Natural killer cell (primary cell): ENCODE measurements at places on chromosomes 5 and 9. TPM values are rescaled to one million over a fixed set of nuclear protein-coding genes. Genes with fewer than 3 reads are reported as not detected.
A peak's percentile ranks its signal among the peaks of the same experiment; 100 is the strongest.

The PLAC8L1 gene
- total RNA-seq, result not detected

GRCh38 chr5:107855171-107855570, 184.4 kb upstream of the EFNA5 start:
- no peak for DNase-seq

DNA sequence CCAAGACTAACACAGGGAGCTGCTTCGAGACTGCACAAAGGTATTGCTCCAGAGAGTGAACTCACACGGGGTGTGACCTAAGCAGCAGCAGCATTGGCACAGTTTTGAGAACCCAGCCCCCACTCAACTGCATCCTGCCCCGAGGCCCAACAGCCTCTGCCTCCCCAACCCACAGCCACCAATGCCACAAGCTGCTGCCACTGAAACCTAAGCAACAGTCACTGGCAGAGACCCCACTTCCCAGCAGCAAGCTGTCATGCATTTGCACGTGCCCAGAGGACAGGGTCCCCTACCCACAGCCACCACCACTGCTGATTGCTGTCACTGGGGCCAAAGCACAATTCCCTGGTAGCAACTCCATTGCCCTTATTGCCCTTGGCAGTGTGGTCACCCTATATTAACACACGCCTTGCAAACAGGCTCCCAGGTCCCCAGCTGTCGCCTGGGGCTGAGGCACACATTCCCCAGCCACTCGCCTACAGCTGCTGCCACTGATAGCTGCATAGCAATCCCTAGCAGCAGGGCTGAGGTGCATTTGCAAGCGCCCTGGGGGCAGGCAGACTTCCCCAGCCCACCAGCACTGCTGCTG, 141.0 kb downstream of the AGTPBP1 start:
- DNase-seq, result peak; percentile 34

DNA sequence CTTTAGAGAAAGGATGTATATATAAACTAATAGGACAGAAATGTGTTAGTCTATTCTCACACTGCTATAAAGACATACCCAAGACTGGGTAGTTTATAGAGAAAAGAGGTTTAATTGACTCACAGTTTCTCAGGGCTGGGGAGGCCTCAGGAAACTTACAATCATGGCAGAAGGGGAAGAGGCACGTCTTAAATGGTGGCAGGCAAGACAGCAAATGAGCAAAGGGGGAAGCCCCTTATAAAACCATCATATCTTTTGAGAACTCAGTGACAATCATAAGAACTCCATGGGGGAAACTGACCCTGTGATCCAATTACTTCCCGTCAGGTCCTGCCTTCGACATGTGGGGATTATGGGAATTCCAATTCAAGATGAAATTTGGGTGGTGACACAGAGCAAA, 8.8 kb upstream of the RICTOR start:
- no peak for DNase-seq

DNA sequence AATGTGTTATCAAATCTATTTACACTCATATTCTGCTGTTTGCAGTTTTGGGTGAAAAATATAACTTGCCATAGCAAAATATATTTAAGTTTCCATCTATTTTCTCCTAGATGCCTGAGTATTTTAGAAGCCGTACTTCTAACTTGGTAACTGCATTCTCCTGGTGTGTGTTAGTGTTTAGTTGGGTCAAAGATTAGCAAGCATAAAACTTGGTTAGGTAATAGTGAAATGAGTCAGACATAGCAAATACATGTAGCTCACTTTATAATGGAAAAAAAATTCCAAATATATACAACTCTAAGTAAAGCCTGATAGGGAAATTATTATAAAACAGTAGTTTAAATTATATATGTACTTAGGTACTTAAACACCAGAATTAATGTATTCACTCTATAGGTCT, 640.7 kb upstream of the ST8SIA4 start:
- DNase-seq, result no peak

- DNase-seq, result no peak
These were observed 19.4 kb upstream of the FCN1 start for GRCh38 chr9:134937164-134937555.

- no peak for DNase-seq
These were observed 50.4 kb downstream of the MAST4 start for GRCh38 chr5:66646570-66646969.

- DNase-seq, result no peak
These were observed 211.2 kb downstream of the MEF2C start for GRCh38 chr5:88671505-88672499.

DNA sequence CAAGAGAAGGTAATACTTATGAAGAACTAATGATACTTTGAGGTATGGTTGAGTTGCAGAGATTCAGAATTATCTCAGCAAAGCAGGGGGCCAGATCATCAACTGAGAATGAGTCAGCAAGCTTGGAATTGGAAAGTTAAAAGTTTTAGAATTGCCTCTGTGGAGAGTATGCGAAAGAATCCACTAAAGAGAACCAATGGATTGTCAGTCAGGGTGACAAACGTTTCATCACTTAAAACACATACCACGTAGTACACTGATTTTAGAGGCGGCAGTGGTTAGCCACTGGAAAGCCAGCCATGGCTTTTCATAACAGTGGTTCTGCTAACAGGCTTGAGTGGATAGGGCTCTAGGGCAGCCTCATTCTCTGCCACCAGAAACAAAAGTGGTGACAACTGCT, 30.7 kb downstream of the AOPEP start:
- no peak for DNase-seq
